ENCODE measurements at places on chromosomes 1 and 21. TPM values are rescaled to one million over a fixed set of nuclear protein-coding genes. Genes with fewer than 3 reads are reported as not detected.

SPRR1B gene
- total RNA-seq: not detected

TNFRSF9 gene
- total RNA-seq: 3.4 TPM

CACNA1S gene
- total RNA-seq: not detected

MCL1 gene
- 124 TPM for total RNA-seq

ACTN2 gene
- total RNA-seq: not detected

SLC66A1 gene
- 23.2 TPM for total RNA-seq

SMG7 gene
- total RNA-seq: 43.3 TPM

KCNE2 gene
- total RNA-seq: not detected

SPRR1A gene
- total RNA-seq: not detected

SH2D1B gene
- 0.15 TPM for total RNA-seq

PDZK1IP1 gene
- total RNA-seq: 7.7 TPM

SPRR2G gene
- not detected for total RNA-seq

All from A549 treated with CpdA at 1 μM for 4 hours (cell line).